ENCODE measurements at places on chromosomes 6 and 20. TPM values are rescaled to one million over a fixed set of nuclear protein-coding genes. Genes with fewer than 3 reads are reported as not detected.
A peak's percentile ranks its signal among the peaks of the same experiment; 100 is the strongest.

The FAM184A gene
- total RNA-seq: 1.0 TPM

The OXT gene
- total RNA-seq: 0.46 TPM

The TRIM31 gene
- 3.1 TPM for total RNA-seq

The LZTS3 gene
- total RNA-seq: 54.1 TPM

- DNase-seq: no peak
Measured at GRCh38 chr6:81237226-81237625, 515.3 kb downstream of the TENT5A start.

DNA sequence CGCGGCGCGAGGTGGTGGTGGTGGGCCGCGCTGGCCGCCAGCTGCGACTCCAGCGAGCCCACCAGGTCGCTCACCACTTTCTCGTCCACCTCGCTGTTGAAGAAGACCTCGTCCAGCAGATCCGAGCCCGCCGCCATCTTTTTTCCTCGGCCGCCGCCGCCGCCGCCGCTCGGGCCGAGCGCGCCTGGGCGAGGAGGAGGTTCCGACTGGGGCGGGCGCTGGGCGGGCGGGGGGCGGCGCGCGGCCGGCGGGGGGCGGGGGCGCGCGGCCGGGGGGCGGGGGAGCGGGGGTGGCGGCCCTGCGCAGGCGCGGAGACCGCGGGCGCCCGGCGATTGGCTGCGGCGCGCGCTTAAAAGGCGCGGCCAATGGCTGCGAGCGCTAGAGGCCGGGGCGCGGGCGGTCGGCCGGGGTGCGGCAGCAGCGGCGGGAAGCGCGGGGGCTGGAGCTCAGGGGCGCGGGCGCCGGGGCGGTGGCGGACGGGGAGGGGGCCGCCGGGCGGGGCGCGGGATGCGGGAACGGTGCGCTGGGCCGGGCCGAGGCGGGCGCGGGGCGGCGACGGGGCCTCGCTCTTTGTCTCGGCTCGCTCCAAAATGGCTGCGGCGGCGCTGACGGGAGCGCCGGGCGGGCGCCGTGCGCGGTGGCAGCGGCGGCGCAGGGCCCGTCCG lies at the start of gene TAF4:
TAF4 (minus strand) TSS at position 208 of the 665 bp plus-strand sequence; CDS start at position 137, 71 bp downstream.
- DNase-seq: peak; percentile 75

- DNase-seq: no peak
Measured at GRCh38 chr20:48766961-48767960, 60.5 kb downstream of the PREX1 start.

DNA sequence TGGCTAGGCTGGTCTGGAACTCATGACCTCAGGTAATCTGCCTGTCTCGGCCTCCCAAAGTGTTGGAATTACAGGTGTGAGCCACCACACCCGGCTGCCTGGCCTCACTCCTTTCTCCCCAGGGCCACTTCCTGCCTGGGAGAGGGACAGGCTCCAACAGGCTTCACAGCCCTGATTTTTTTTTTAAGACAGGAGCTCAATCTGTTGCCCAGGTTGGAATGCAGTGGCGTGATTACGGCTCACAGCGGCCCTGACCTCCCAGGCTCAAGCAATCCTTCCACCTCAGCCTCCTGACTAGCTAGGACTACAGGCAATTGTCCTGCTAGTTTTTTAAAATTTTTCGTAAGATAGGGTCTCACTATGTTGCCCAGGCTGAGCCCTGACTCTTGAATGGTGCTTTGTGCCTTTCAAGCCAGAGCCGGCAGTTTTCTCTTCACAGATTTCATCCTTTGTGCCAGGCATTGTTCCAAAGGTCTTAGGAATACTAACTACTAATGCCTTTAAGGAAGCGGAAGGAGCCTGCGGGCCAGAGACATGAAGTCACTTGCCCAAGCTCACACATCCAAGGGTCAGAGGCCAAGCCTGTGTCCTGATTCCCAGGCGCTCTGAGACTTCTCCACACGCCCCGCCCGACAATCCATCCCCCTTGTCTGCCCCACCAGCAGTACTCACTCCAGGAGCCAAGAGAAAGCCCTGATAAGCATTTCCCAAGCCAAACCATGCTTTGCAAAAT lies 19.2 kb downstream of the CAPN11 start:
- DNase-seq: peak; percentile 72
